ENCODE measurements at places on chromosomes 12 and 14.

GRCh38 chr12:39805651-39806050 lies 186.0 kb upstream of the ABCD2 start:
- H3K36me3 ChIP-seq: no peaks in the 10 kb centered on the region
- H3K4me1 ChIP-seq: no peaks in the 10 kb centered on the region
- no peak overlapping the region for H3K4me3 ChIP-seq

DNA sequence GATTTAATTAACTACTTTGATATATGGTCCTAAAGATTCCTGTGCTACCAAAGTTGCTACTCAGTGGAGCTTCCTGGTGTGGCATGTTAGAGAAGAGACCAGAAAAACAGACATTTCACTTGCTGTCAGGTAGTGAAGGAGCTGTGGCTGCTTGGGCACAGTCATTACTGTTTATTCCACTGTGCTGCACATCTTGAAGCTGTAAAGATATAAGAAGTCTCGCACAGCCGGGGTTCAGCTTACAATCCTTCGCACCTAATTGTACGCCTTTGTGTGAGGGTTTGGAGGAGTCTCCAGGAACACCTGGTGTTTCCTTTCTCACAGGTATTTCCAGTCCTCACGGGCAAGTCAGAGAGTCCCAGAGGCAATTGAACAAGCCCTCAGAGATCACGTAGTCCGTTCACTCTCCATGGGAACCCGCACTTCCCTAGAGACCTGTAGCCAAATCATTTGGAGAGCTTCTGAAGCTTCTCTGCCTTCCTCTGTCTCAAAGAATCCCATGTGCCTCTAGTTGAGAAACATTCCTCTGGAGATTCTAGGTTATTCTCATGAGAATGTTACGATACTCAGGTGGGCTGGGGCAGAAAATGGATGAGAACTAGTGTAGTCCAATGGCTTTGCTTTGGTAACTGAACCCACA lies 4.1 kb downstream of the EVL start:
- DNase-seq: no peak
- H3K27ac ChIP-seq: no peak overlapping the region
- H3K36me3 ChIP-seq: no peaks in the 10 kb centered on the region
- no peaks in the 10 kb centered on the region for H3K27me3 ChIP-seq
- no peak overlapping the region for H3K4me3 ChIP-seq

- no peak for DNase-seq
- peaks cover 3% of the 10 kb centered on the region for H3K4me1 ChIP-seq
- peaks cover 18% of the 10 kb centered on the region for H3K27me3 ChIP-seq
- H3K4me3 ChIP-seq: no peak overlapping the region
- no peak overlapping the region for H3K27ac ChIP-seq
- H3K36me3 ChIP-seq: no peaks in the 10 kb centered on the region
These were observed 3.4 kb downstream of the CYP46A1 start for GRCh38 chr14:99687284-99688209.

GRCh38 chr12:124568431-124569374 lies 1.3 kb upstream of the NCOR2 start:
- peak; percentile 90 for DNase-seq
- H3K4me1 ChIP-seq: peaks cover 12% of the 10 kb centered on the region
- H3K36me3 ChIP-seq: no peaks in the 10 kb centered on the region
- no peak overlapping the region for H3K4me3 ChIP-seq
- H3K27me3 ChIP-seq: no peaks in the 10 kb centered on the region

GRCh38 chr12:3992945-3993344 lies 119.7 kb upstream of the PARP11 start:
- H3K4me1 ChIP-seq: no peaks in the 10 kb centered on the region
- H3K4me3 ChIP-seq: no peak overlapping the region
- DNase-seq: no peak

GRCh38 chr12:130661486-130662255 lies 54.4 kb downstream of the RIMBP2 start:
- no peaks in the 10 kb centered on the region for H3K36me3 ChIP-seq
- DNase-seq: no peak
- H3K27me3 ChIP-seq: no peaks in the 10 kb centered on the region
- H3K4me3 ChIP-seq: no peak overlapping the region
- H3K27ac ChIP-seq: no peak overlapping the region

All from GM23248 (cell line).